ENCODE measurements at places on chromosomes 2 and 18. TPM values are rescaled to one million over a fixed set of nuclear protein-coding genes. Genes with fewer than 3 reads are reported as not detected.
A peak's percentile ranks its signal among the peaks of the same experiment; 100 is the strongest.

Gene LYPD1
- total RNA-seq = not detected

GRCh38 chr2:143891879-143892308, 628.0 kb downstream of the ZEB2 start:
- no peak for DNase-seq

Gene SERPINB11
- not detected for total RNA-seq

Gene PSD4
- total RNA-seq = 38.2 TPM

DNA sequence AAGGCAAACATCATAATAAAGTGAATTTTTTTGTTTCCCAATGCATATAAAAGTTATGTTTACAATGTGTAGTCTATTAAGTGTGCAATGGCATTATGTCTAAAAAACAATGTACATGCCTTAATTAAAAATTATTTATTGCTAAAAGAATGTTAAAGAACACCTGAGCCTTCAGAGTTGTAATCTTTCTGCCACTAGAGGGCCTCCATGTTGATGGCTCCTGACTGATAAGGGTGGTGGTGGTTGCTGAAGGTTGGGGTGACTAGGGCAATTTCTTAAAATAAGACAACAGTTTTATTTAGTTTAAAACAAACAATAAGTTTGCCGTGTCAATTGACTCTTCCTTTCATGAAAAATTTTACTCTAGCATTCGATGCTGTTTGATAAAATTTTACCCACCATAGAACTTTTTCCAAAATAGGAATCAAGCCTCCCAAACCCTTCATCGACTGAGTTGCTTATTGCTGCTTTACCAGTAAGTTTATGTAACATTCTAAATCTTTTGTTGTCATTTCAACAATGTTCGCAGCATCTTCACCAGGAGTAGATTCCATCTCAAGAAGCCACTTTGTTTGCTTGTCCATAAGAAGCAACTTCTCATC, 32.3 kb downstream of the MAP3K2 start:
- peak; percentile 20 for DNase-seq

GRCh38 chr18:65206551-65207260, 544.1 kb upstream of the CDH7 start:
- DNase-seq = no peak

Gene PPP1R1C
- 7.3 TPM for total RNA-seq

DNA sequence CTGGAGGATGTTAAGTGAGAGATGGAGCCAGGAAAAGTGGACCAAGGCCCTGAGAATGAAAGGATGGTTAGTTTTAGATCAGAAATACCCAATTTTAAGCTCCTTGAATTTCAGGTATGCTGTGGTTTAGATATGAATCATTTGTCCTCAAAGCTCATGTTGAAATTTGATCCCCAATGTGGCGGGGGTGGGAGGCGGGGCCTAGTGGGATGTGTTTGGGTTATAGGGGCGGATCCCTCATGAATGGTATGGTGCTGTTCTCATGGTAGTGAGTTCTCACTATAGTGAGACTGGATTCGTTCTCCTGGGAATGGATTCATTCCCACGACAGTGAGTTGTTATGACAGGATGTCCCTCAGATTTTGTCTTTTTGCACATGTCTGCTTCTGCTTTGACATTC, 11.4 kb downstream of the MYO5B start:
- peak; percentile 58 for DNase-seq

GRCh38 chr2:129008881-129009554, 690.4 kb upstream of the HS6ST1 start:
- no peak for DNase-seq

DNA sequence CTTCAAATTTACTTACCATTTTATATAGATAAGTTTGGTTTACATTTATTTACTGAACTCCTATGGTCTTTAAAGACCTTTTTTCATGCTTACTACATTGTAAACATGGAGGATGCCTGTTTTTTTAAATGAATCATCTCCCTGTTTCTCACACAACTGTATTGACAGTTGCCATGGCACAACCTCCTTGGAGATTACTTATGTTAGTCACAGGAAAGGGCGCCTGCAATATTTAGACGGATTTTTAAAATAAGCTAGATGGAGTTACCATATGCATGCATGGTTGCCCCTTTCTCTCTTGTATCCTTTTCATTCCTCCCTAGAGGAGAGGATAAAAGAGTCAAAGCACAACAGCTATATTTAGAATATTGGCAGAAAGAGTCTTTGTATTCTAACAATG, 34.8 kb upstream of the CCDC102B start:
- no peak for DNase-seq

- no peak for DNase-seq
These were observed 144.2 kb downstream of the WDR7 start for GRCh38 chr18:56795381-56795780.

GRCh38 chr18:70165936-70166335, 39.6 kb downstream of the RTTN start:
- no peak for DNase-seq

DNA sequence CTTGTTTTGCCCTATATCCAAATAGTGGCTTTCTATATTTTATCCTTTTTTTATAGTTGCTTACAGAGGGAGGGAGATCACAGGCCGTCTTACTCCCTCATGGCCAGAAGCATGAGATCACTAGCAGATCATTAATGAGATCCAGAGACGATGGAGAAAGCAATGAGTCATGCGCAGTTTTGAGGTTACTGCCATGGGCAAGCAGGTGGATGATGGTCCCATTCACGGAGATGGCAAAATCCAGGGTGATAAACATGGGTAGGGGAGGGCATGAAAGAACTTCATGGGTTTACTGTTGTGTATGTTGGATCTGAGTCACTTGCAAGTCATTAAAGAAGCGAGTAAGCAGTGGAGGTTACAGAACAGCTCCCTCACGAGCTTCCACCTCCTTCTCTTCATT, 60.4 kb downstream of the C18orf63 start:
- DNase-seq = no peak

Gene CDK15
- 0.14 TPM for total RNA-seq

Gene ABCB11
- not detected for total RNA-seq

Gene AQP12B
- not detected for total RNA-seq

Gene NEUROD1
- total RNA-seq = not detected

DNA sequence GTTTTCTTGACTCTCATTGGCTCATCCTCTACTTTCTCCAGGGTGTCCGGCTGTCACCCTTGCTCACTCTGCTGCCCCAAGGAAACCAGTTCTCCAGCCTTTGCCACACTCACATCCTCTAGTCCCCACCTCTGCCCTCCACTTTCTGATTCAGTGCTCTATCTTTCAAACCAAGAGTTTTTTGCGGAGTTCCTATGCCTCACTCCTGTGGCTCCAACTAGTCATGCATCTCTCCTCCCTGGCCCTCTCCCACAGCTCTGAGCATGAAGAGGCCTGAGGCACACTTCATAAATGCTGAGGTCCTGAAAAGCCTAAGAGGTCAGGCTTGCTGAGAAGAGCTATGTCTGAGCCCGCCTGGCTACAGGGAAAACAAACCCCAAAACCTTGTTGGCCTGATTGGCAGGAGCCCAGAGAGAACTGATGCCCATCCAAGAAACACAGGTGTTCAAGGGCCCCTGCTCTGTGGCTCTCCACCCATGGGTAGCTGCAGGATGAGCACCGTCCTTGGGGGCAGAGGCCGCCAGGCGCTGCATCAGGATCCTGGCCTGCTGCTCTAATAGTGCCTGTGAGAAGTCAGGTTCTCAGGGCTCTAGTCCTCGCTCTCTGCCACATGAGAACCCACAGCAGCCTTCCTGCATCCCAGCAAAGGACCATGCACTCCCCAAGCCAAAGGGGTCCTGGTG, 42.1 kb downstream of the HS1BP3 start:
- DNase-seq = no peak

Gene RGPD3
- 0.14 TPM for total RNA-seq

Gene C1QL2
- not detected for total RNA-seq

Gene B3GNT7
- total RNA-seq = 0.10 TPM

Gene HMSD
- 8.9 TPM for total RNA-seq

DNA sequence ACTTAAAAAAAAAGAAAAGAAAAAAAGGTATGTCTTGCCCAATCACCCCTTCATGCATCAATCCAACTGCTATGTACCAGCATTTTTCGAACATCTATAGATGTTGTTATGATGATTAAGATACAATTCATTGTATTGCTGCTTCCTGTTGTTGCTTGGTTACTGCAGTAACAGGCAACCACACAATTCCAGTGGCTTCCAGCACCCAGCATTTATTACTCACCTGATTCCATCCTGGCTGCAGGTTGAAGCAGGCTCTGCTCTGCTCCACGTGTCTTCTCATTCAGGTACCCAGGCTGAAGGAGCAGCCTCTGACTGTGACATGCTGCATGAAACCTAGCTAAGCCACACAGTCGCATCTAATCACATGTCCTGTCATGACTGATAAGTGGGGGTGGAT, 196.9 kb downstream of the INO80D start:
- peak; percentile 99 for DNase-seq

DNA sequence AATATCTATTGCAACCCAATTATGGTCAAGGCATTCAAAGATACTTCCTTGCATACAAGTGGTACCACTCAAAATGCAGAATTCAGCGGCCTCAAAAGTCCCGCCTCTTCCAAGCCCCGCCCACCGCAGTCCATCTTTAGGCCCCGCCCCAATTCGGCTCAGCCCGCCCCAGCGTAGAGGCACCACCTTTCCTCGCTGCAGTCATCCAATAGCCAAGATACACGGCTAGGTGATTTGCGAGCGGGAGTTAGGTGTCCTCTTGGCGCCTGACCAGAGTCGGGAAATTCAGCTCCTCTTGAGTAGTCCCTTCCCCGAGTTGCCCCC, 431 bp upstream of the SEC11C start:
- no peak for DNase-seq

GRCh38 chr2:55707751-55708150, 14.1 kb upstream of the PNPT1 start:
- no peak for DNase-seq

DNA sequence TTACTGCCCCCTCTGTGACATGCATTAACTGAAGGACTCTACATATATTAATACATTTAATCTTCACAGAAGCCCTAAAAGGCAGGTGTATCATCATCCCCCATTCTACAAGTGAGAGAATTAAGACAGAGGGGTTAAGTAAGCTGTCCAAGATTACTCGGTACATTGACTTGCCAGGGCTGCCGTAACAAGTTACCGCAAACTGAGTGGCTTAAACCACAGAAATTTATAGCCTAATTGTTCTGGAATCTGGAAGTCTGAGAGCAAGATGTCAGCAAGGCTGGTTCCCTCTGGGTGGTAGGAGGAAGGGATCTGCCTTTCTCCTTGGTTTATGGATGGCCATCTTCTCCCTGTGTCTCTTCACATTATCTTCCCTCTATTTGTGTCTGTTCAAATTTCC, 605.5 kb downstream of the EPHA4 start:
- DNase-seq = peak; percentile 84

DNA sequence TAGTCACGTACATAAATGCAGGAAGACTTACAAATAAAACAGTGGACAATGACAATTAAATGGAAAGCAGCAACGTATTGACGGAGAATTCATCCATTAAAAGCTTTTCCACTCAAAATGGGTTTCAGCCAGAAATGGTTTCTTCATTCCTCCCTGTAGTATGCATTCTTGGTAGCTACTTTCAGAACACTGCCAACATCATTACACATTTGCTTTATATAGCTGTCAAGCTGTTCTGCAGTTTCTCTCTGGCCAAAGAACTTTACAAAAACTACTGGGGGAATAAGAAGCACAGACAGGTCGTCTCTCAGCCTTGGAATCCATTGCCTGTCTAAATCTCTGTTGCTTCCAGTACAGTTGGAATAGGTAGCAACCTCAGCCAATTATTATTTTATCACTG, 84.1 kb upstream of the NCKAP5 start:
- no peak for DNase-seq

DNA sequence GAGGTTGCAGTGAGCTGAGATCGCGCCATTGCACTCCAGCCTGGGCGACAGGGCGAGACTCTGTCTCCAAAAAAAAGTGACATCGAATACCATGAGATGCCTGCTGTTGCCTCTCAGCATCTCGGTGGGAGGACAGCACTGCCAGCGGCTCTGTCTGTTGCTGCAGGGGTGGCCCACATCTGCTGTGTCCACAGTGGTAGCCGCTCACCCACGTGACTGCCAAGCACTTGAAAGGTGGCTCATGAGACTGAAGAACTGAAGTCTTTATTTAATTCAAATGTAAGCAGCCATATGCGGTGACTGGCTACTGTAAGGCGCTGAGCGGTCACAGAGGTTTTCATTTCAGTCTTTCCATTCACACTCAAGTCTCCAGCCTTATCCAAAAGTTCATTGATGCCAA, 25.8 kb downstream of the IMPA2 start:
- no peak for DNase-seq

Gene TNS1
- 1.8 TPM for total RNA-seq

Gene CDC42EP3
- total RNA-seq = 32.3 TPM

GRCh38 chr2:226270285-226271058, 529.1 kb downstream of the IRS1 start:
- DNase-seq = no peak

DNA sequence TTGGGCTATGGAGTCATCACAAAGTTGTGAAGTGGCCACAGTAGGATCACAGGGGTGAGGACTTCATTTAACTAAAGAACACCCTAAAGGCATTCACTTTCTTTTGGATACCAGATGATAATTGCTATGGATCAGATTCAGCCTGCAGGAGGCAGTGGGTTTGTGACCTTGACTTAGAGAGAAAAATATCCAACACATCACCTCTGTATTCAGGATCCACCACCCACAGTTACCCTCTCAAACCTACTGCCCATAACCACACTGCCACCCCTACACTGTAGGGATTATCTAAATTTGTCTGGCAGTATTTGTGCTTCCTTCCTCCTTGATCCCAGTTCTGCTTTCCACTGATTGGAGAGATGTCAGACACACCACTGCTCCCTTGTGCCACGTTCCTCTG, 269.4 kb downstream of the MYCN start:
- no peak for DNase-seq

- DNase-seq = no peak
These were observed 5.6 kb upstream of the CPLX4 start for GRCh38 chr18:59323931-59324622.

GRCh38 chr18:24817587-24818371, 357.3 kb downstream of the HRH4 start:
- DNase-seq = no peak

GRCh38 chr2:147049957-147050356, 794.9 kb upstream of the ACVR2A start:
- no peak for DNase-seq

Measured in foreskin keratinocyte (primary cell).